ENCODE measurements at places on chromosomes 3 and 15.

GRCh38 chr3:134817297-134817696, 22.2 kb downstream of the EPHB1 start:
- DNase-seq, result no peak

- DNase-seq, result no peak
Measured at GRCh38 chr3:2261747-2262146, 163.1 kb downstream of the CNTN4 start.

DNA sequence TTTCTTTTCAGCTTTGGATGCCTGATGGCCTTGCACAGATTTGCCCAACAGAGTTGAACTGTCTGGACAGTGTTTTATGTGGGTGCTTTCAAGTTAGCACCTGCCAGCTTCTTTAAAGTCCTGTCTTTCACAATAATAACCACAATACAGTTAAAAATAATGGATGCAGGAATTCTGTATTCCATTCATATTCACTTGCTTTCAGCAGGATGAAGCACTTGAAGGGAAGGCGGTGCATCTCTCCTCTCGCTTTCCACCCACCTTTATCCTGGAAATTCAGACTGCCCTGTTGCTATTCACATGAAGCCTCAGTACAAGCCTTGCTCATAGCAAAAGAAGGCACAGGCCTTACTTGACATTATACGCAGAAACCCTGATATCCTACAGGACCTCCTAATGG, 26.5 kb upstream of the GYG1 start:
- no peak for DNase-seq

GRCh38 chr3:61943975-61944374, 382.6 kb downstream of the PTPRG start:
- no peak for DNase-seq

DNA sequence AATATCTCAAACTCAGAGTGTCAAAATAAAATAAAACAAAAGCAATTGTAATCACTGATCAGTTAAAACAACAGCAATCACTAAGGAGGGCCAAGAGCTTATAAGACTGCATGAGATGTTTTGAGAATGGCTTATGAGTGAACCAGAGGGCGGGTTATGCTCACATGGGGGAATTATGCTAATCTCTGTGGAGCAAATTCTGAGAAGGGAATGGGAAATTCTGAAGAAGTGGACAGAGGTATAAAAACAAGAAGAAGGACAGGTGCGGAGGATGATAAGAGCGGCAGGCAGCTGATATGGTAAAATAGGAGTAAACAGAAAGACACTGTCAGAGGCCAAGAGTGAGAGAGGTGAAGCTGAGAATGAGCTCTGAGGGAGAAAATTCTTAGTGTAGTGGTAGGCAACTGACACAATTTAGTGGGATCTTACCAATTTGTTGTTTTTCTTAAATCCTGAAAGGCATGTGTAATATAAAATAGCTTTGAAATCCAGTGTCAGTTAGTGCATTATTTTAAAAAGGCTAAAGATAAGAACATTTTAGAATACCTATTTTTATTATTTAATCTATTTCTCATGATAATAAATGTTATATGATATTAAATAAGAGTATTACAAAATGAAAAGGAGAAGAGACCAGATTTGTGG, 133.8 kb downstream of the SPATA16 start:
- DNase-seq, result no peak
